ENCODE measurements at places on chromosomes 6 and 20.

DNA sequence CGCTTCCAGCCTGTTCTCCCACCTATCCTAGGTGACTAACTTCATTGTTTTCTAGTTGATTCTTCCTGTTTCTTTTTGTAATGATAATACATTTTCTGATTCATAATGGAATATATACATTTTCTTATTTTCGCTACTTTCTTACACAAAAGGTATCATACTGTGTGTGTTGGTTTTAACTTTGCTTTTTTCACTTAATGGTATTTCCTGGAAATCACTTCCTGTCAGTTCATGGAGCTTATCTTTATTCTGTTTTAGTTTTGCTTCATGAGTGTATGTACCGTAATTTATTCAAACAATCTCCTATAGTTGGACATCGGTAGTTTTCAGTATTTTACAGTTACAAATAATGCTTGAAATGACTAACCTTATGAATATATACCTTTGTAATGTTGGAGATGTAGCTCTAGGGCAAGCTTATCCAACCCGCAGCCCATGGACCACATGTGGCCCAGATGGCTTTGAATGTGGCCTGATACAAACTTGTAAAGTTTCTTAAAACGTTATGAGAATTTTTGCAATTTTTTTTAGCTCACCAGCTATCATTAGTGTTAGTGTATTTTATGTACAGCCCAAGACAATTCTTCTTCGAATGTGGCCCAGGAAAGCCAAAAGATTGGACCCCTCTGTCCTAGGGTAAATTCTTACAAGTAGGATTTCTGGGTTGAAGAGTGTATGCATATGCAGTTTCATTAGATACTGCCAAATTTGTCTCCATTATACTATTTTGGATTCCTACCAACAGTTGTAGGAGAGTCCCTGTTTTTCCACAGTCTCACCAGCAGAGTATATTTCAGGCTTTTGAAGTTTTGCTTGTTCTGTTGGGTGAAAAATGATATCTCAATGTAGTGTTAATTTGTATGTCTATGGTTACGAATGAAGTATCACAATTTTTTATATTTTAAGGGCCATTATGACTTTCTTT is 16.7 kb downstream of the TRMT11 start:
- no peak for DNase-seq

DNA sequence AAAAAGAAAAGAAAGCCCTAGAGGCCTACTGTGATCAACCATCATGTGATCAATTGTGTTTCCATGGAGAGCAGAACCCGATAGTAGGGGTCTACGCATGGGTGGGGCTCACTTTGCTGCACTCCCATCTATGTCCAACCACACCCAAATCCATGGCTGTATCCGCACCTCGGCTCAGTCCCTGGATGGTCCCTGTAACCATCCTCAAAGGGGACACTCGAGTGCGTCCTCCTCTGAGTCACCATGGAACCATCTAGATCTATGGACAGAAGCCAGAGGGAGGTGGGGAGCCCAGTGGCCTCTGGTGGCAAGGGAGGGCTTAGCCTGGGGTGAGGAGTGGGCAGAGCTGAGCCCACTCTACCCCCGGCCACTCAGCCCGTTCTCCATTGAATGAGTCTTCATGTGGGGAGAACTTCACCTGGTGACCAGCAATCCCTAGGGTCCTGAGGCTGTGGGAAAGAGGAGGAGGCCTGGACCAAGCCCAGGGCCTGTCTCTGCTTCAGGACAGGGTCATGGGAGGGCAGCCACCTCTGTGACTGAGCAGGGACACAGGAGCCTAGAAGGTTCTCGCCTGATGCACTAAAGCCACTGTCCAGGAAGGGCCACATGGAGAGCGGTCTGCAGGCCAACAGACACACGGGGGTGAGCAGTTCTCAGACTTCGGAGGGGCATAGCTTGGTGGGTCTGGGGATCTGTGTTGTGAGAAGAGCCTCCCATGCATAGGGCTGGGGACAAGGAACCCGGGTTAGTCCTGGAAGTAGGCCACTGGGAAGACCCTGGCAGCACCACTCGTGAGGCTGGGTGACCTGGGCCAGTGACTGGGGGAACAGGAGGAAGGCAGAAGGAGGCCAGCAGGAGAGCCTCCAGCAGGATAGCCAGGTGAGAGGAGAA is 19.3 kb downstream of the RAET1L start:
- no peak for DNase-seq

DNA sequence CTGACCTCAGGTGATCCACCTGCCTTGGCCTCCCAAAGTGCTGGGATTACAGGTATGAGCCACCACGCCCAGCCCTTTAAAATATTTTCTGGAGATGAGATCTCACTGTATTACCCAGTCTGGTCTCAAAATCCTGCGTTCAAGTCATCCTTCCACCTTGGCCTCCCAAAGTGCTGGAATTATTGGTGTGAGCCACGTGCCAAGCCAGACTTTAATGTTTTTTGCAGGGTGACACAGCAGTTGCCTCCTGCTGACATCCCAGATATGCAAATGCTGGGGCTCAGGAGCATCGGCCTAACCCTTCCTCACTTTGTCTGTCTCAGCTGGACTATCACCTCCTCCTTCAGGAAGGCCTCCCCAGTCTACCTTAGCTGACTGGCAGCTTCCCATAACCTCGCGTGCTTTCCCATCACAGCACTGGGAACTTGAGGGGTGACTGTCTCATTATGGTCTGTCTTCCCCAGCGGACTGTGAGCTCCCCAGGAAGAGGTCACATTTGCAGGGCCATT is 14.3 kb upstream of the ID1 start:
- DNase-seq: no peak

DNA sequence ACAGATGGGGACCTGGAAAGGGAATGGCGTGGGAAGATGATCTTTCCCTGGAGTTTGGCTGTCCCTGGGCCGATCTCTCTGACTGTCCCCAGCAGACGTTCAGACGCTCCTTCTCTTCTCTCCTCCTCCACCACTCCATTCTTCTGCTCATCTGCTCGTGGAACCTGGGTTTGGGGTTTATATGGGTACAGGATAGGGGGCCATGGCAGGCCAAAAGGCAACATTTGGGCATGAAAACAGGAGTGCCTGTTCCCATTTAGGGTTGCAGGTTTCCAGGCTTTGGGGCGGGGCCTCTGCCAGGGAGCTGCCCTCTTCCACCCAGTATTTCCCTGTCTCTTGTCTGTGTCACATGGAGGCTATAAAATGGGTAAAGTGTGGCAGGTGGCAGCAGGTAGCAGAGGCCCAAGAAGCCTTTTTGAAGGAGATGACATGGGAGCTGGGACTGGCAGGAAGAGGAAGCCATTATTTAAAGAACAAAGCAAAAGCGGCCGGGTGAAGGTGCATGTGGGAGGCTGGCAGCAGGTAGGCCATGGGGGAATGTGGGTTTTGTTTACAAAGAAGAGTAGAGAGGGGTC is 203.7 kb downstream of the BMP7 start:
- DNase-seq: no peak

GRCh38 chr6:118704915-118705314 is 53.5 kb upstream of the CEP85L start:
- no peak for DNase-seq

DNA sequence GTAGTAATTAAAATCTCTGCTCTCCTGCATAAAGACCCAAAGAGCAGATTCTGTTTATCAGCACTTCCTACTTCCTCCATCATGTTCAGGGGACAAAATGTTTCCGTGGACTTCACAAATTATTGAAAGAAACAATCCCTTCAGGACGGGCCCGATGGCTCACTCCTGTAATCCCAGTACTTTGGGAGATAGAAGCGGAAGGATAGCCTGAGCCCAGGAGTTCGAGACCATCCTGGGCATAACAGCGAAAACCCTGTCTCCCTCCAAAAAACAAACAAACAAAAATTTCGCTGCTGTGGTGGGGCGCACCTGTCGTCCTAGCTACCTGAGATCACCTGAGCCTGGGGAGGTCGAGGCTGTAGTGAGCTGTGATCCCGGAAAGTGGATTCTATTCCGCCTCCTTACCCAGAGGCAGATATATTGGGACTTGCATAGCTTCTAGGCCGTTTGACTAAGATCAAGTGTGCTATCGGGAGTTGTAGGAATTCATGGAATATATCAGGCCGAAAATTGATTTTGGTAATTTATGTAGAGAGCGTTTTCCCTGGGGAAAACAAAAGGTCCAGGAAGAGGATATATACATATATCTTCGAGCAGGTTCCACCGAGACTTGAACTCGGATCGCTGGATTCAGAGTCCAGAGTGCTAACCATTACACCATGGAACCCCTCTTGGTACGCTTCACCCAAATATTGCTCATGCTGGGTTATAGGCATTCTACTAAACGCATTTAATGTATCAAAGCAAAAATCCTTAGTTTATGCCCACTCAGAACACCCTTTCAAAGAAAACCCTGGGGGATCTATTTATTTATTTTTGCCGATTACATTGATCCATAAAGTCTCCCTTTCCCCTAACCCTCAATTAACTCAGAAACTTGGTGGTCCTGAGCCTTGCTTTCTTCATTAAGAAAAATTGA is 74.5 kb upstream of the ZNF184 start:
- DNase-seq: no peak

DNA sequence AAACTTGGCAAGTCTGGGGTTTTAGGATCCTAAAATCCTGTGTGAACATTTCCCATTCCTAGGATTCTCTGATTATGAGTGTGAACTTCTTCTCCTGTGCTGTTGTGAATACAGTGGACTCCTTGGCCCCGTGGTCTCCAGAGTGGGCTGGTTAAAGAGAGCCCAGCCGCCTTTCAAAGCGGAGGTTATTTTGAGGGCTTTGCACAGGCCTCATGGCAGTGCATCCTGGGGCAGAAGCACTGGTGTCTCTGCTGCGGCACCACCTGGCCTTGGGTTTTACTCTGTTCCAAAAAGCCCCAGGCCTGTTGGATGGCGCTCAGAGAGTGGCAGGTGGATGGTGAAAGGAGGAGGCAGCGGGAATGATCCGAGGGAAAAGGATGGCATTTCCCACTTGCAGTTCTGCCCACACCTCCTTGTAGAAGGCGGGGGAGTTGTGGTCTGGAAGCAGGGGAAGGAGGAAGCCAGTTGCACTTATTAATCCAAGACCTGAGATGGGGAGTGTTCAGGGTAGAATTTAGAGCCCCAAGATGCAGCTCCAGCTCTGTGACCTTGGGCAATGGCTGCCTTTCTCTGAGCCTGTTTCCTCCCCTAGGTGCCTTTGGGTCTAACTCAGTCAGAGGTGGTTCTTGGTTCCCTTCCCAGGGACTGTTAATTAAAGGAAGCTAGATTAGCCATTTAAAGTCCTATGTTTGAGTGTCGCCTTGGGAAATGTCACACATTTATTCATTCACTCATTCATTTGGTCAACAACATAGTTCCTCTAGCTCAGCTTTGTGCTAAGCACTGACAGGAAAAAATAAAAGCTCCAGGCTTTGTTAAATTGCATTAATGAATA is 22.4 kb downstream of the MMP24 start:
- no peak for DNase-seq

DNA sequence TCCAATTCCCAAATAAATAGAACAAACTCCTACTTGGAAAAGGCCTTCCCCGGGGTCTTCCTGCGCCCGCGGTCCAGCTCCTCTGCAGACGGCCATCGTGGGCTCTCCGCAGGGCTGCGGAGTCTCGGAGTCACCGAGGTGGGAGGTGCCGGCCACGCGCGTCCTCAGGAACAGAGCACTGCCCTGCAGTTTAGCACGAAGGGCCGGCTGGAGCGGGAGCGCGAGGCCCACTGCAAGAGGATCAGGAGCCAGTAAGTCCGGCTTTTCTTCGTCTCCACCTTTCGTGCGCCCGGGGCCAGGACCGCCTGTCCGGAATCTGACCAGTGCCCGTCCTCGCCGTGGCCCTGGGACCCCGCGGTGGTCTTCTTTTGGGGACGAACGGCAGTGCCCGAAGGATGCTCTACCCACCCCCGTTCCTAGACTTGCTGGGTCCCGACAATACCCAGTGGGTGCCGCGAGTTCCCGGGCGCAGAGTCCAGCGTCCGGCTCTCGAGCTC is 1.4 kb downstream of the BHLHE23 start:
- no peak for DNase-seq

- no peak for DNase-seq
Measured at GRCh38 chr20:34528921-34529297, 12.7 kb downstream of the DYNLRB1 start.

- no peak for DNase-seq
Measured at GRCh38 chr20:7606941-7607340, 333.3 kb downstream of the HAO1 start.

DNA sequence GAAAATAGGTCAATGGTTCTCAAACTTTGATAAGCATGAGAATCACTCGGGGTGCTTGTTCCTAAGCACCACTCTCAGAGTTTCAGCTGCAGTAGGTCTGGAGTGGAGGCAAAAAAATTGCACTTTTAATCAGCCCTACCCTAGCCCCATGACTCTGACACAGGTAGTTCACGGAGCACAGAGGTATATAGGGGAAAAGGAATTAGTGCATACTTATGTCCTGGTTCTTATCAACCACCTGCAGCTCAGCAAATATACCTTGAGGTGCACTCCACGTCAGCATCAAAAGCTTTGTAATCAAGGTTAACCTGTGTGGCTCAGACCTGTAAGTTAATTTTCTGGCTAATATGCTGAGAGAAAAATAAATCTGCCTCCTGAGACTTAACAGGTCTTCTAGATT is 138.8 kb upstream of the HMGN3 start:
- DNase-seq: no peak

DNA sequence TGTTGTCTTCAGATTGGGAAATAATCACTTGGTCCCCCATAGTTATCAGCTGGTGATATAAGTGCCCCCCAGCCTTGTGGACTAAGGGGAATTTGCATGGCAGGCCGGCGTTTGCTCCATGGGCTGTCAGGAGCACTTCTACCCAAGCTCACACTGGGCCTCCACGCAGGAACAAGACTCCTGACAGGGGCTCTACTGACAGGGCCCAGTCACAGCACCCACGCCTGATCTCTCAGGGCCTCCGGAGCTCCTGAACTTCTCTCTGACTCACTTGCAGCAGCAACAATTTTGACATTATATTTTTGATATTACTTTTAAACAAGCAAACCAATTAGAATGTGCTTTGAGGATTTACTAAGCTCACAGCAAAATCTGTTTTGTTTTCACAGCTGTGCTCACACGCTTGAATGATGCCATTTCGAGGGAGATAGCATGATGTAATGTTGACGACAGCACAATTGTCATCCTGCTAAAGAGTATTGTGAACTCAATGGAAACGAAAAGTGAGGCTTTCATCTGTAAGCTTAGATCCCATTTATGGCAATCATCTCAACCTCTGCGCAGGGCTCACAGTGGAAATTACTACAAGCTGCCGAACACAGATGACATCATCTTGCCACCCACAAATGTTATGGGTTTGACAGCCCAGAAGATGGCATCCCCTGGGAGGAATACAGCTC is 28.7 kb upstream of the TXNDC5 start:
- no peak for DNase-seq

DNA sequence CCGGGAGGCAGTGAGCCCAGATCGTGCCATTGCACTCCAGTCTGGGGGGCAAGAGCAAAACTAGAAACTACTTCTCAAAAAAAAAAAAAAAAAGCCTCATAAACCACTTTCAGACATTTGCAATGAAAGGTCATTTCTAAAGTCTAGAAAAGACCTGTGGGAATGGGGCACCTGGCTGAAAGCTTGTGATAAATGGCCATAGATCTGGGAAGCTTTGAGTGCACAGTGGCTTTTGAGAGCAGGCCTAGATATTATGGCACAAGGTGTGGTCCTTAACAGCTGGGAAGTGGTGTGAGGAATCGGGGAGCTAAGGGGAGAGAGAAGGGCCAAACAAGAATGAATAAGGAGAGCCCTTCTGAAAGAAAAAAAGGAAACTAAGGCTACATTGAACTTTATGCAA is 33.2 kb downstream of the ID4 start:
- DNase-seq: no peak

- no peak for DNase-seq
Measured at GRCh38 chr6:113734982-113735381, 122.2 kb upstream of the MARCKS start.

GRCh38 chr20:44176833-44177534 is 10.0 kb downstream of the JPH2 start:
- no peak for DNase-seq

Measured in omental fat pad (tissue), 4 donors.